Daoy (cell line): ENCODE measurements at places on chromosomes 3 and 15. TPM values are rescaled to one million over a fixed set of nuclear protein-coding genes. Genes with fewer than 3 reads are reported as not detected.

DNA sequence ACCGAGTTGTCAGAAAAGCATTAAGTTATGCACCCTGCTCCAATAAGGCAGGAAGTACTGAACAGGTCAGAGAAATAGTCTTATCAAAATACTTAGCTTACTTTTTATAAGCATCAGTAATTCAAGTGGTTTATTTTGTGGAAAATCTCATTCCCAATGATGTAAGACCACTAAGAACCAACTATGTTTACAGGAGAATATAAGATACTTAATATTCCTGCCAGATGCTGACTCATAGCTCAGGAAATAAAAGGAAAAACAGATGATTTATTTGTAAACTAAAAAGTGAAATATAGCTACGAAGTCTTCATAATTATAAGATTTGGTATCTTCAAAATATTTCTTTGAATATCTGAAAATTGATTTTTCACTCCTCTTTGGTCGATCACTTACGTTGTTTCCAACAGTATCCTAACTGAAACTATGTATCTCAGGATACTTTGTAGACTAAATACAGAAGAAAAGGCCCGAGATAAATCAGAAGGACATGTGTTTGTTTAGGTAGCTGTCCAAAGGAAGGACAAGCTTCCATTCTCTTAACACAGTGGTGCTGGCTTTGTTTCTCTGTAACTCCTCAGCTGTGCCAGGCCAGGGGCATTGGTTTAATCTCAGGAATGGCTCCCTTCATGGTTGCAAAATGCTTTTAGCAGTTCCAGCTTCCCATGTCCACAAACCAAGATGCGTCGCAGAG, 295.8 kb downstream of the GBE1 start:
- DNase-seq = no peak

DNA sequence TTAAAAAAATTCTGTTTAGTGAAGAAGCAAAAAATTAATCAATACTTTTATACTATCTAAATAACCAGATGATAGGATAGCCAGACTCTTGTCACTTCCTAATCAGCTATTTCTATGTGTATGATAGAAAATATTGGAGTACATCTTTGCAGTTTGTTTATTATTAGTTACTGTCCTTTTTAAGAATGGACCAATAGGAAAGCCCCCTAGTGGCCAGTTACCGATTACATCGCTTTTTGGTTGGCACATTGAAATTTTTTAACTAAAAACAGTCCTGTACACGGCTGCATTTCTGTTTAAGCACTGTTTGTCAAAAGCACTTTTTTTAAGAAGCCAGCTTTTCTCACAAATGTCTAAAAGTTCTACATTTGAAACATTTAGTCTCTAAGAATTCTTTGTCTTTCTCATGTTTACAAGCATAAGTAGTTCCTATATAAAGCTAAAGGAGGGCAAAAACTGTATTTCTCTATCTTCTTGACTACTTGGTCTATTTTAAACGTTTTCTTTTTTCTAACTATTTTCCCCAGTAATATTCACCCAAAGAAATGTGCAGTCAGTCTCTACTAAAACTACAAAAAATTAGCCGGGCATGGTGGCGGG, 253.2 kb upstream of the LRTM1 start:
- DNase-seq = no peak

- no peak for DNase-seq
Measured at GRCh38 chr3:141377377-141377776, 9.1 kb downstream of the ZBTB38 start.

- peak; percentile 65 for DNase-seq
Measured at GRCh38 chr15:95132774-95133173, 901.4 kb downstream of the MCTP2 start.

Gene MUC20
- total RNA-seq = not detected in 2 replicates

DNA sequence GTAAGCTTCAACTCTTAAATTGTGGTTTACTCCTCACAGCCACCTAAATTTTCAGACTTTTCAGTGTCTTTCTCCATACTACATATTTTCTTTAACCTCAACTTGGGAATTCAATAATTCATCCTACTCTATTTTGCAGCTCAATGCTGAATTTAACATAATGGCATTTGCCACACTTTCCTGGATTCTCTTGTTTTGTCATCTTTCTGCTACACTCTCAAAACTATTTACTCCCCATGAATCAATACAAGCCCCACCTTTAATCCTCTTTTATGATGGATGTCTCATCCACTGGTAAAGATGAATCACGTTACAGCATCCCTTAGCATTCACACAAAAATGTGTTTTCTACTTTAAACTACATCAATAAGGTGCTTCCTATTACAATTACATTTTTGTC, 19.6 kb upstream of the CHMP2B start:
- DNase-seq = no peak

- no peak for DNase-seq
Measured at GRCh38 chr15:81680829-81681228, 306.8 kb upstream of the TMC3 start.

- DNase-seq = no peak
Measured at GRCh38 chr3:129672412-129672811, 65.9 kb upstream of the PLXND1 start.
